ENCODE measurements at places on chromosomes 2 and 18. TPM values are rescaled to one million over a fixed set of nuclear protein-coding genes. Genes with fewer than 3 reads are reported as not detected.

ABCG5 gene
- not detected for total RNA-seq

MOB4 gene
- 23.3 TPM for total RNA-seq

SPEG gene
- total RNA-seq: 3.7 TPM

VAMP8 gene
- 1.8 TPM for total RNA-seq

CNTNAP5 gene
- total RNA-seq: not detected

ABCG8 gene
- total RNA-seq: not detected

KLHL41 gene
- total RNA-seq: 0.85 TPM

GPAT2 gene
- 2.3 TPM for total RNA-seq

TNFAIP6 gene
- 104 TPM for total RNA-seq

UGT1A10 gene
- total RNA-seq: 0.83 TPM

GREB1 gene
- 1.3 TPM for total RNA-seq

CCDC141 gene
- total RNA-seq: under 0.01 TPM

COL6A3 gene
- 2,143 TPM for total RNA-seq

ALPG gene
- total RNA-seq: not detected

TMEFF2 gene
- total RNA-seq: 3.0 TPM

HSBP1L1 gene
- 9.7 TPM for total RNA-seq

SPATA3 gene
- total RNA-seq: not detected

Data from smooth muscle cell of bladder (primary cell).